ENCODE measurements at places on chromosomes 1 and 21. TPM values are rescaled to one million over a fixed set of nuclear protein-coding genes. Genes with fewer than 3 reads are reported as not detected.

Gene HS2ST1
- 11.4 TPM for total RNA-seq

Gene SH3BGR
- total RNA-seq, result 0.30 TPM

Gene LCE2A
- not detected for total RNA-seq

Gene DAB1
- not detected for total RNA-seq

All from A549 treated with Mapracorat at 1 μM for 4 hours (cell line).